ENCODE measurements at places on chromosomes 1 and 21.

GRCh38 chr1:94667818-94668217, 126.3 kb upstream of the F3 start:
- DNase-seq = no peak

DNA sequence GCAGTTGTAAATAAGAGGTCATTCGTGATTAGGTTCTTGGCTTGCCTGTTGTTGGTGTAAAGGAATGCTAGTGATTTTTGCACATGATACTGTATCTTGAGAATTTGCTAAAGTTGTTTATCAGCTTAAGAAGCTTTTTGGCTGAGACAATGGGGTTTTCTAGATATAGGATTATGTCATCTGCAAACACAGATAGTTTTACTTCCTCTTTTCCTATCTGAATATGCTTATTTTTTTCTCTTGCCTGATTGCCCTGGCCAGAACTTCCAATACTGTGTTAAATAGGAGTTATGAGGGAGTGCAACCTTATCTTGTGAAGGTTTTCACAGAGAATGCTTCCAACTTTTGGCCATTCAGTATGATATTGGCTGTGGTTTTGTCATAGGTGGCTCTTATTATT, 576.1 kb upstream of the RGS18 start:
- DNase-seq = no peak

DNA sequence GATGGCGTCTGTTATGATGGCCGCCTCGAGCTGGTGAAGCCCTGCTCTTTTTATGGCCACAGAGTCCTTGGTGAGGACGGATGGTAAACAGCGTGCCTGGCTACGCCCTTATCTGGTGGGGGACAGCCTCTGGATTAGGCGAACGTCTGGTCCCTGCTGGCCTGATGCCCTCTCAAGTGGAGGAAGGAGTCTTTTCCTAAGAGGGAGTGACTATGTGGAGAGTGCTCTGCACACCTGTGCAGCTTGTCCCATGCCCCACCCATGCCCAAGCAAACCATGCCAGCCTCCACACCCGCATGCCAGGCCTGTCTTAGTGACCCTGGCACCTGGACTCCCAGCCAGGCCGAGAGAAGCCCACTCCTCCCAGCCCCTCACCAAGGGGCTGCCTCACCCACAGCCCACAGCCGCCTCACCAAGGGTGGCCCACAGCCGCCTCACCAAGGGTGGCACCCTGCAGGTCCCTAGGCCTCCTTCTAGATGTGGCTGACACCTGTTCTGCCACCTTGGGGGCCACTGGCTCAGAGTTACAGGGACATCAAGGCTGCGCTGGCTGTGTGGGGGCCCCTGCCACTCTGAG, 40.2 kb downstream of the WNT9A start:
- DNase-seq = no peak

- no peak for DNase-seq
Observed at GRCh38 chr1:62013264-62013663, 181.4 kb upstream of the L1TD1 start.

GRCh38 chr1:169624122-169624521, 5.8 kb downstream of the SELP start:
- DNase-seq = no peak

DNA sequence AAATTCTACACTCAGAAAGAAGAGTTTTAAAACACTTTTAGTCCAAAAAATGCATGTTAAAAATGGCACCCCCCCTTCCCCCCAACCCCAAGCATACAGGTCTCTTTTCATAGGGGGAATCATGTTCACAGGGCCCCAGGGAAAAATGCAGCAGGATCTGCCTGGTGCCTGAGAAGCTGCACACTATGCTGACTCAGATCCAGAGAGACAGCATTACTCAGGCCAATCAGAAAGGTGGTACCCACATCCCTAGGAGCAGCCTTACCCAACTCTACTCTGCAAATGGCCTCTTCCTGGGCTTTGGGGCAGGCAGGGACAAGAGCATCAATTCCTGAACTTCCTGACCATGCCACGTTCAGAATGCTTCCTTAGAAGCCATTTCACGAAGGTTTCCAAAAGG, 119.0 kb downstream of the HIVEP3 start:
- no peak for DNase-seq

- no peak for DNase-seq
Observed at GRCh38 chr1:46034601-46035516, 97.6 kb downstream of the PIK3R3 start.

GRCh38 chr21:30354308-30355005, 6.1 kb upstream of the KRTAP23-1 start:
- DNase-seq = no peak

DNA sequence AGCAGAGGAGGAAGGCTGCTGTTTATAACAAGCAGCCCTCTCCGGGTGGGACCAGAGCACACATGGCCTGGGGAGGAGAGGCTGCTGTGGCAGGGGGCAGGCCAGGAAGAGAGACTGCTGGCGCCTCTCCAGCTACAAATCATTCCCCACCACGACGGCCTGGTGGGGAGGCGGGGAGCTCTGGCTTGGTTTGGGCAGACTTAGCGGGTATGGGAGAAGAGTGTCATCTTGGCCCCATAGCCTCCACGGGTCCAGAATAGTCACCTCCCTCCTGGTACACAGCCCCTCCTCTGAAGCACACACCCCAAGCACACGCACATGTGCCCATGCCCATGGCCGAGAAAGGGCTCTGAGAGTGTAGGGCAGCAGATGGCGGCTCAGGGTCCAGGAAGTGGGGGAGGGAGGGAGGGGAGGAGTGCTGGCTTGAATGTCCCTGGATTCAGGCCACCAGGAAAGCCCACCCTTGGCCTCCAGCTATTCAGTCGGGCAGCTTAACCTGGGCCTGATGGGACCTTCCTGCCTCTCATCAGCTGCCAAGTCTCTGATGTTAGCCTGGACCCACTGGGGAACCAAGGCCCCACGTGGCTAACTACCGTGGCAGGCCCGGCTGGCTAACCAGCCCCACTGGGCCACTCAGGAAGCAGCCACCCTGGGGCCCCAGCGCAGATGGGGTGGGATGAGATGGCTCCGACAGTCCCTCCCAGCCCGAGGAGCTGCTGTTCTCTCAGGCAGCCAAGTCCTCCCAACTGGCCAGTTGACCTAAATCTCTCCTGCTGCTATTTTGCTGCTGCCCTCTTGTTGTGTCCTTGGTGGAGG, 10.9 kb downstream of the LRP8 start:
- DNase-seq = no peak

DNA sequence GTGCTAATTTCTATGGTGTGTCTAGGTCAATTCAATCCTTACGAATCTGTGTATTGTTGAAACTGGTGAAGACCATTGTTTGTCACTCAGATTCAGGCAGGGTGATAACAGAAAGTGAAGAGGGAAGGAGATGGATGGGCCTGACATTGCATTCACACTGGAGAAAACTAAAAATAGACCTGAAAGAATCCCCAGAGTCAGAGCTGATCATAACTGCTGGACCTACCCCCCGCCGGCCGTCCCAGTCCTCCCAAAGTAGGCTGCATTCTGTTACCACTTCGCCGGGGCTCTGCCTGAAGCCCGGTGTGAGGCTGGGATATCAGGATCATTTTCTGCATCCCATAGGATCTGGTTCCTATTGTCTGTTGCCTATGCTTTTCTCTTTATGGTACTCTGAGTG, 121.1 kb downstream of the NUF2 start:
- DNase-seq = no peak

- DNase-seq = no peak
Observed at GRCh38 chr1:176754676-176755075, 291.7 kb downstream of the PAPPA2 start.

DNA sequence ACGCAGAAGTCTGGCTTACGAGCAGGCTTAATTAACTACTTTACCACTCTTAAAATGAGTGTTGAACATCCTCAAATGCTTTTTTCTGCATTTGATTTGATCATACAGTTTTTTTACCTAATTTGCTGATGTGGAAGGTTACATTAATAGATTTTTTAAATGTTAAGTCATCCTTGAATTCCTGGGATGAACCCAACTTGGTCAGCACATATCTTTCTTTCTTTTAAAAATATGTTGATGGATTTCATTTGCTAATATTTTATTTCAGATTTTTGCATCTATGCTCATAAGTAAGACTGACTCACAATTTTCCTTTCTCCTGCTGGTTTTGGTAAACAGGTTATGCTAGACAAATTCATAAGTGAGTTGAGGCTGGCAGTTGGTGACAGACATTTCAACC, 82.9 kb downstream of the LHX4 start:
- DNase-seq = no peak

DNA sequence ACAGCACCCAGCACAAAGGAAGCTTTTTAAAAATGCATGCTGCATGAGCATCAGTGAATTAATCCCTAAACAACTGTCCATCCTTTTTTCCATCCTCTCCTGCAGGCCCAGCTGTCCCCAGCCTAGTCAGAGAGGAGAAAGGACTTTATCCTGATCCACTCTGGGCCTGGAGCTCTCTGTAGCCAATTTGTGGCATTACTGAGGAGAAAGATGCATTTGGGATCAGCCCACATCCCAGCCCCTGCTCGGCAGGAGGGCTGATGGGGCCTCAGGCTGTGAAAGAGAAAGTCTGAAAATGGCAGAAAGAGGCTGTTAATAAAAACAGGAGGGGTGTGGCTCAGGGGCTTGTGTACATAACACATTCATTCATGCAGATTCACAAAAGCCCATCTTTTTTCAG, 37.5 kb upstream of the ATP2B4 start:
- DNase-seq = no peak

Measured in T-helper 2 cell (primary cell).